ENCODE measurements at places on chromosomes 5 and 9.

DNA sequence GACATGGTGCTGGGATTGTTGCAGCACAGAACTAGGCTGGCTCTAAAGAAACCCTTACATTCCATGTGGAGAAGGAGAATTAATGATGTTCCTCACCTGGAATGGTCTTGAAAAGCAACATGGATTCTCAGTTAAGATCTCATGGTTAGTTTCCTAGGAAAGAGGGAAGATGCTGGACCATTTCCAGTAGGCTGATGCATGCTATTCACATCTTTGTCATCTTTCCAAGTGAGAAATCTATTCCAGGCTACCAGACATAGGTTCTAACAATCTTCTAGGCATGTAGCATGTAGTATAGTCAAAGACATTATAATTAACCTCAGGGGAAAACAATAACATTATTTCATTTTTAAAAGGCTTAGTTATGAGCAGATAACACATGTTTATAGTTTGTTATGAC is 44.3 kb downstream of the TMEM252 start:
- no peak for DNase-seq
- no peak overlapping the region for H3K27ac ChIP-seq
- H3K4me1 ChIP-seq: peaks cover 31% of the 10 kb centered on the region
- H3K4me3 ChIP-seq: no peak overlapping the region
- H3K36me3 ChIP-seq: no peaks in the 10 kb centered on the region

DNA sequence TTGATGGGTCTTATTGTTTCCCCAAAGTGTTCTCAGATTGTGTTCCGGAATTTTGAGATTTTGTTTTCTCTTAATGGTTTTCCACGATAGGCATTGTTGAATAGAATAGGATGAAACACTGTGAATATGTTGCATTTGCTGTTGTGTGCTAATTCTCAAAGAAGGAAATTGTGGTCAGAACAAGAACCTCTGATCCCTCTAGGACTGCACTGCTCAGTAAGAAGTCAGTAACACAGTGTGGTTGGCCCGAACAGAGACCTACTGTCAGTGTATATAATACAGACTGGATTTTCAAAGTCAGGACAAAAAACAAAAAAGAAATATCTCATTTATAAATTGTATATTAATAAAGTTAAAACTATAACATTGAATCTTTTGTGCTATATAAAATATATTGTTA is 494.8 kb downstream of the MAT2B start:
- DNase-seq: no peak
- H3K4me3 ChIP-seq: no peak overlapping the region
- H3K27me3 ChIP-seq: no peaks in the 10 kb centered on the region
- H3K27ac ChIP-seq: no peak overlapping the region
- no peaks in the 10 kb centered on the region for H3K36me3 ChIP-seq

DNA sequence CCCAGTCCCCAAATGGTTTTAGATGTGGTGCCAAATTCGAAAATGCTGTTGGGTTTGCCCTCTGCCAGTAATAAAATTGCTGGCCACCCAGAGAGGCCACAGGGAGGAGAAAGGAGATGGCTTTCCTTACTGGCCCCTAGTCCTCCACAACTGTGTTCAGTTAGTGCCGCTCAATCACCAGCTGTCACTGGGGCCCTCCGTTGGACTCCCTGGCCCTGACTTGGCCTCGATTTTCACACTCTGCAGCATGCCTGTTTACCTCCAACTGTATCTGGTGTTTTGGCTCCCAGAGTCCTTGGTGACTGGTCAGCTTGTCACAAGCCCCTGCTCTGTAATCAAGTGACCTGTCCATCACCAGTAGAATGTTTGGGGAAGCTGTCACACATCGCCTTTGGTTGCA is 97.8 kb downstream of the PAPPA start:
- DNase-seq: no peak
- H3K36me3 ChIP-seq: no peaks in the 10 kb centered on the region
- H3K4me3 ChIP-seq: no peak overlapping the region
- peaks cover 3% of the 10 kb centered on the region for H3K27me3 ChIP-seq

GRCh38 chr5:54278036-54278830 is 32.1 kb downstream of the ARL15 start:
- peaks cover 5% of the 10 kb centered on the region for H3K4me1 ChIP-seq
- no peaks in the 10 kb centered on the region for H3K27me3 ChIP-seq
- peaks cover 64% of the 10 kb centered on the region for H3K36me3 ChIP-seq
- no peak for DNase-seq
- H3K27ac ChIP-seq: no peak overlapping the region
- H3K4me3 ChIP-seq: no peak overlapping the region

DNA sequence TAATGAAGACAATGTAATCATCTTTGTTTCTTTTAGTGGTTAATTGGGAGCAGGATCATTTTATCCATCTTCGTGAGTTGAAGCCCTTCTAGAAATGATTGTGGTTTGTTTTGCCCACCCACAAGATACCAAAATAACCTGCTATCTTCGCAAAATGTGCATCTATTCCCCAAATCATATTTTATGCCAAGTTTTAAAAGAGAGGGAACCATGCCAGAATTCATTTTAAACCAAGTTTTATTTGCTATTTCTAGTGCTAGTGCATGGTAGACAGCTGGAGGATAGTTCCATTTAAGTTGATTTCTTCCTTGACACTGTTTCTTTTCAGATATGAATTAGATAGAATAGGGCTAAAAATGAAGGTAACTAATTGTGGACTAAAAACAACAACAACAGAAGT is 104.2 kb downstream of the RAB3C start:
- no peak overlapping the region for H3K27ac ChIP-seq
- no peak overlapping the region for H3K4me3 ChIP-seq
- H3K27me3 ChIP-seq: no peaks in the 10 kb centered on the region
- no peak for DNase-seq

DNA sequence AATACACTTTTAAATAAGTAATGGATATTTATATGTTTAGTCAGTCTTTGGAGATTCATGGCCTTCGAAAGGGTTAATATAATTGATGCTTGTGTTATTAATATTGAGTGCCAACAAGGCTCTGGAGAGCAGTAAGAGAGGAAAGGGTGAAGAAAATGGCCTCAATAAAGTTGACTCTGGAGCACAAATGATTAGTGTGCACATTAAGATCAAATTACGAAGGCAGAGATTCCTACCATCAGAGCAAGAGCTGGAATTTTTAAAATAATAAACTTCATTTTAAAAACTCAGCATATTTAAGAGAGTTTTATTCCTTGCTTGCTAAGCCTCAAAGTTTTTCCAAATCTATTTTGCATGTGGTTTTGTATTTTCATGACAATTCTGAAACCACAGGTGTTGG is 14.8 kb downstream of the SLC44A1 start:
- no peak for DNase-seq
- peaks cover 54% of the 10 kb centered on the region for H3K4me1 ChIP-seq
- H3K4me3 ChIP-seq: peak overlapping the region; percentile 49
- peaks cover 15% of the 10 kb centered on the region for H3K36me3 ChIP-seq

GRCh38 chr5:67795781-67796477 is 419.6 kb upstream of the PIK3R1 start:
- no peak overlapping the region for H3K27ac ChIP-seq
- DNase-seq: no peak
- H3K4me3 ChIP-seq: no peak overlapping the region
- H3K27me3 ChIP-seq: no peaks in the 10 kb centered on the region
- H3K4me1 ChIP-seq: peaks cover 15% of the 10 kb centered on the region

- H3K36me3 ChIP-seq: peaks cover 28% of the 10 kb centered on the region
- no peak for DNase-seq
- peaks cover 19% of the 10 kb centered on the region for H3K4me1 ChIP-seq
- peak overlapping the region; percentile 65 for H3K27ac ChIP-seq
Observed at GRCh38 chr5:149981206-149981605, 19.2 kb downstream of the TIGD6 start.

- no peaks in the 10 kb centered on the region for H3K36me3 ChIP-seq
- DNase-seq: no peak
- no peak overlapping the region for H3K27ac ChIP-seq
Observed at GRCh38 chr9:41229408-41230401, 40.6 kb upstream of the ZNG1F start.

DNA sequence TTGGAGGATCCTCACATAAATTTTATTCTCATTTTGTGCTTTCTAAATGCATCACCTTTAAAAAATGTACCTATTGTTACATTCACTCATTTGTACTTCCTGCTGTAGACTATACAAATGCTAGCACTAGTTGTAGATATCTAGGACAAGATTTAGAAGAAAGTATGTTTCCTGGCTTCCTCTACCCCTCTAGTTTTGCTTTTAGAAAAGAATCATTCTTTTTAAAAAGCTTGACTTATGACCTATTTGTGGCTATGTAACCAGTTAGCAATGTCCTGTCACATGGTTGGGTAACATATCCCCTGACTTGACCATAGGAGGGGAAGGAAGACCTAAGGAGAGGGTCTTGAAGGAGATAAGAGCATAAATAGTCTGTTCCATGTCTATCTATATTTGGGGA is 13.3 kb downstream of the CAMK4 start:
- no peaks in the 10 kb centered on the region for H3K4me1 ChIP-seq
- no peaks in the 10 kb centered on the region for H3K36me3 ChIP-seq
- no peak overlapping the region for H3K27ac ChIP-seq
- no peak for DNase-seq
- no peak overlapping the region for H3K4me3 ChIP-seq

DNA sequence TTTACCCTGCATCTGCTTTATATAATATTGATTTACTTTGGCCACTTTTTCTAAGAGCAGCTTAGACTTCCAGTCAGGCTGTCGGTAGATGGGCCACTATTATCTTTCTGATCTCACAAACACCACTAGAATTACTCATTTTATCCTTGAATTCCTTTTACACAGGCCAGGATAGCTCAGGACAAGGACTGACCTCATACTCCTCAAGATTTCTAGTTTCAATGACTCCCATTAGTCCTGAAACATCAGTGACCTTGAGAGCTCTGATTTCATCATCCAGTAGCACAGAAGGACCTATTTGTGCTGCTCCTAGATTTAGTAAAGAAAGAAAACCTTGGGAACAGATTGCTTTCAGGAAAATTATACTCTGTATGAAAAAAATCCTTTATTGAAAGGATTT is 727.9 kb upstream of the PTPRD start:
- DNase-seq: no peak
- H3K27ac ChIP-seq: no peak overlapping the region
- no peak overlapping the region for H3K4me3 ChIP-seq
- H3K4me1 ChIP-seq: no peaks in the 10 kb centered on the region
- no peaks in the 10 kb centered on the region for H3K27me3 ChIP-seq
- H3K36me3 ChIP-seq: no peaks in the 10 kb centered on the region

DNA sequence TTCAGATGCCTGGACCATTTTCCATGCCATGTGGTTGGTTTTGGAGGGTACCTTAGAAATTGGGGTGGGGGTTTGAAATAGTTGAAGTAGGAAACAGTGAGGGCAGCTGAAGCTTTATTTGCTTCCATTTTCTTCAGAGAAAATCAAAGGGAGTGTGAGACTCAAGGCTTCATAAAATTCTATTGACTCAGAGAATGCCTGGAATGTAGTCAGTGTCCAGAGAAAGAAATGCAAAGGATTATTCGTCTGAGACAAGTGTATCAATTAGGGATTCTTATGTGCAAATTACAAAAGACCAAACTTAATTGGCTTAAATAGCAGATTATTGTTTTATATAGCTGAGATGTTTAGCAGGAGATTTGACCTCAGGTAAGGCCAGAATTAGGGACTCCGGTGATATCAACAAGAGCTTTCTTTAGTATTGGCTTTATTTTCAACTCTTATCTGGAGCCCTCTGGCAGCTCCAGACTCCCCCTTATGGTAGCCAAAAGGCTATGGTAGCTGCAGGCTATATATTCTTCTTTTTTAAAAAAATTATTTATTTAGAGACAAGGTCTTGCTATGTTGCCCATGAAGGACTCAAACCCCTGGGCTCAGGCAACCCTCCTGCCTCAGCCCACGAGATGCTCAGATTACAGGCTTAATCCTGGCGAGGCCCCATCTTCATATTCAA is 38.9 kb downstream of the PTTG1 start:
- peaks cover 11% of the 10 kb centered on the region for H3K4me1 ChIP-seq
- H3K27me3 ChIP-seq: peaks cover 8% of the 10 kb centered on the region
- no peak for DNase-seq
- H3K36me3 ChIP-seq: no peaks in the 10 kb centered on the region
- no peak overlapping the region for H3K4me3 ChIP-seq

DNA sequence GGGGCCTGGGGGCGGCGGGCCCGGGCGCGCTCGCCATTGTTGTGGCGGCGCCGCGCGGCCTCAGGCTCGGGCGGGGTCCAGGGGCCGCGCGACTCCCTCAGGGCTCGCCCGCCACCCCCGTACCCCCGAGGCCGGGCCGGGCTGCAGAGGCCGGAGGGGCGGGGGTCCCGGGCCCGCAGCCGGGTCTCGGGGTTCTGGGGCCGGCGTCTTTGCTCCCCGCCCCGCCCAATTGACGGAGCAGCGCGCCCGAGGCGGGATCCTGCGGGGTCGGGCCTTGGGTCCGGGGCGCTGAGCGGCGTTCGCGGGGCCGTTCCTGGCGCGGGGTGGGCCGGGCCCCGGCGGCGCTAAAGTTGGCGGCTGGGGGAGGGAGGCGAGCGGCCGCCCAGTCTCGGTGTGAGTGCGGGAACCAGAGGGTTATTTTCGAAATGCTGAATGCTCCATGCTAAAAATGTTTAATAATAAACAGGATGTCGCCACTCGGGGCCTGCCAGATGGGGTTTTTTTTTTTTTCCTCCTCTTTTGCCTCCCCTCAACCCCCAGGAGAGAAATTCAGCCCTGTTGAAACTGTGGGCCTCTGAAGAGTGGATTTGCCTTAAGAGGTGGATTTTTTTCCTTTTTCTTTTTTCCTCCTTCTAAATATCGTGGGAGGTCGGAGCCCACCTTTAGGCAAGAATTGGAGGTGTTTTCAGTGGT is 724 bp downstream of the PRRC2B start:
- peak; percentile 61 for DNase-seq
- peak overlapping the region; percentile 97 for H3K27ac ChIP-seq
- H3K4me3 ChIP-seq: peak overlapping the region; percentile 98
- H3K27me3 ChIP-seq: no peaks in the 10 kb centered on the region
- H3K4me1 ChIP-seq: peaks cover 60% of the 10 kb centered on the region

DNA sequence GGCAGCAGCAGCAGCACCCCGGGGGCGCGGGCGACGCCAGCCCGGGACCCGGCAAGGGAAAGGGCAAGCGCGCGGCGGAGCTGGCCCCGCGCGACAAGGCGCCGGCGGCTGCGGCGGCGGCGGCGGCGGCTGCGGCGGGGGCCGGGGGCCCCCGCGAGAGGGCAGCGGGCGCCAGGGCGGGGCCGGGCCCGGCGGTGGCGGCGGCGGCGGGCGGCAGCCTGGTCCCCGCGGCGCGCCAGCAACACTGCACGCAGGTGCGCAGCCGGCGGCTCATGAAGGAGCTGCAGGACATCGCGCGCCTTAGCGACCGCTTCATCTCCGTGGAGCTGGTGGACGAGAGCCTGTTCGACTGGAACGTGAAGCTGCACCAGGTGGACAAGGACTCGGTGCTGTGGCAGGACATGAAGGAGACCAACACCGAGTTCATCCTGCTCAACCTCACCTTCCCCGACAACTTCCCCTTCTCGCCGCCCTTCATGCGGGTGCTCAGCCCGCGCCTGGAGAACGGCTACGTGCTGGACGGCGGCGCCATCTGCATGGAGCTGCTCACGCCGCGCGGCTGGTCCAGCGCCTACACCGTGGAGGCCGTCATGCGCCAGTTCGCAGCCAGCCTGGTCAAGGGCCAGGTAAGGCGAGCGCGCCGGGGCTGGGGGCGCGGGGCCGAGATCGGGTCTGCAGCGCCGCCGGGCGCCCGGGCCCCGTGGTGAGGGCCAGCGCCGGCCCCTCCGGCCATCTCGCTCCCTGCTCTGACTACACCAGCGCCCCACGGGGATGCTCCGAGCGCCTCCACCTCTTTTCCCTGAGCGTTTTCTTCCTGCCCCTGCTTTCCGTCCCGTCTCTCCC is at the start of gene UBE2QL1:
Gene UBE2QL1 (plus strand): TSS at position 238 of the 843 bp plus-strand sequence. CDS start 35 bp downstream, at position 273.
- DNase-seq: peak; percentile 49
- H3K4me3 ChIP-seq: peak within 1 kb of the TSS; percentile 93
- H3K36me3 ChIP-seq: no peaks in the 10 kb centered on the region
- peaks cover 17% of the 10 kb centered on the region for H3K4me1 ChIP-seq

GRCh38 chr9:98356953-98357690 is 101.7 kb upstream of the TBC1D2 start:
- H3K36me3 ChIP-seq: no peaks in the 10 kb centered on the region
- no peak overlapping the region for H3K27ac ChIP-seq
- peaks cover 19% of the 10 kb centered on the region for H3K27me3 ChIP-seq
- no peak for DNase-seq
- H3K4me3 ChIP-seq: no peak overlapping the region
